Transverse colon (tissue), 4 donors: ENCODE measurements at places on chromosomes 1 and 21.

GRCh38 chr1:67441739-67442281 lies 11.6 kb upstream of the SERBP1 start:
- DNase-seq: no peak

DNA sequence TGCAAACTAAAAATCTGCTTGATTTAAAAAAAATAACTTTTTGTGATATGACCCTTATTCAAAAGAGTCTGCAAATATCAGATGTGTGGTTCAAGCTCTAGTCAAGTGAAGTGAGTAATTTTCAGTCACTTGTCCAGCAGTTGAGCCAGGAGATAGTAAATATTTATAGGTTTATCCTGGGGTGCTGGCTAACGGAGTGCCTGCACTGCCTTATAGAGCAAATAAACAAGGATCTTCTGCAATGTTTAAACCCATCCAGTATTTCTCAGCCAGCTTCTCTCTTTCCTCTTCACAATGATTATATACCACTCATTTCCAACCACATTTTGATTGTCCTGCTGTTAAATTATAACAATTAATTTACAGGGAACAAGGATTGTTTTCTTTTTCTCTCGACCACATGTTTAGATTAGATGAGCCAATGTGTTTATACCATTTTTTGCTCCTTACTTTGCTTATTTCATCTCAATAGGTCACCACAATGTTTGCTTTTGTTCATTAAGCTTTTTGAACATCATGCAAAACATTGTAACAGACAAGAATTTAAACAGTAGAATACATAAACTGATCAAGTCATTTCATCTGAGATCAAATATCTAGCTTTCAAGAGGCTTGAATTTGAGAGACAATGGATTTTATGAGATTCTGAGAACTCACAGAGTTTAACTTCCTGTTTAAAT lies 60.3 kb upstream of the GREM2 start:
- DNase-seq: no peak

GRCh38 chr1:181504399-181504842 lies 21.1 kb downstream of the CACNA1E start:
- DNase-seq: no peak

GRCh38 chr1:166379447-166379846 lies 212.6 kb upstream of the FAM78B start:
- no peak for DNase-seq

DNA sequence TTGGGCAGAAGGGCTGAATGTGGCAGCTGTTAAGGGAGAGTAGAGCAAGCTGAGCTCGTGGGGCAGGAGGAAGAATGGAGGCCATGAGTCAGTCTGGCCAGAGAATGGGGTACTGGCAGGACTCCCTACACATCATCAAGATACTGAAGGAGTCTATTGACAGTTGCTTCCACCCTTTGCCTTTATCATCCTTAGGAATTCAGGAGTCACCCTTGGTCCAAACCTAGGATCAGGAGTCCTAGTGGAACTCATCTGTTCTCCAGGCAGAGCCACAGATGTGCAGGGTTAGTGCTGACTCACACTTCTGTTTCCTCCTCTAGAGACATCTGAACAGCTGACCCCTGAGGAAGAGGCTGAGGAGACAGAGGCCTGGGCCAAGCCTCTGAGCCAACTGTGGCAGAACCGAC lies 18.7 kb upstream of the ST3GAL3 start:
- DNase-seq: no peak

GRCh38 chr1:59199719-59200376 lies 97.0 kb upstream of the FGGY start:
- no peak for DNase-seq

DNA sequence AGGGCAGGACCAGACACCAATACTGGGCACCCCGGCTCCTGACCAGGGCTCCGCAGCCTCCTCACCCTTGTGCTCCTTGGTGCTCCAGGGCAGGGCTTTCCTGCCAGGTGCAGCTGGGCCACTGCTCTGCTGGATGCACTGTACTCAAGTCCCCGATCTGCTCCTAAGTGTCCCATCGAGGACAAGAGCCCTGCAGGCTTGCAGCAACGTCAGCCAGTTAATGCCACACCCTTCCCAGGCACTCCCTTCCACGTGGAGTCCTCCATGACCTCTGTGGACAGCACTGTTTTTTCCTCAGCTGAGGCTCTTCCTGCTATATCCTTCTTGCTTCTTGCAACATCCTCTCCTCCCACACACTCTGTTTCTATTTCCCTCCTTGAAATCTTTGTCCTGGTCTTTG lies 94.0 kb upstream of the NGF start:
- DNase-seq: no peak

DNA sequence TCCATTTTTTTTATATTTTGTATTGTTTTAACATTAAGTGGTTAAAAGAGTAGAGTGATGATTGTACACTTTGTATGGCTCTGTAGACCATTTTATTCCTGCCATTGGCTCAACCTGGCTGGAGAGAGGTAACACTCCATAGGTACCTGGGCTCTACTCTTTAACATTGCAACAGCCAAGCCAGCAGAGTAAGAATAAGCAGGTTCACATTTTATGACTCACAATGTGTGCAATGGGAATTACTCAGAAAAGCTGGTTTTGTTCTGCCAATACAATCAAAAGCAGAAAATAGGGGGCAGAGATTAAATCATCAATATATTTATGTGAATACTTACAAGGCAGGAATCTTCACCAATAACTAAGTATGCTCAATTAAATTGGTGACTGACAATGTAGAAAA lies 1324.0 kb downstream of the AMY1C start:
- DNase-seq: no peak

DNA sequence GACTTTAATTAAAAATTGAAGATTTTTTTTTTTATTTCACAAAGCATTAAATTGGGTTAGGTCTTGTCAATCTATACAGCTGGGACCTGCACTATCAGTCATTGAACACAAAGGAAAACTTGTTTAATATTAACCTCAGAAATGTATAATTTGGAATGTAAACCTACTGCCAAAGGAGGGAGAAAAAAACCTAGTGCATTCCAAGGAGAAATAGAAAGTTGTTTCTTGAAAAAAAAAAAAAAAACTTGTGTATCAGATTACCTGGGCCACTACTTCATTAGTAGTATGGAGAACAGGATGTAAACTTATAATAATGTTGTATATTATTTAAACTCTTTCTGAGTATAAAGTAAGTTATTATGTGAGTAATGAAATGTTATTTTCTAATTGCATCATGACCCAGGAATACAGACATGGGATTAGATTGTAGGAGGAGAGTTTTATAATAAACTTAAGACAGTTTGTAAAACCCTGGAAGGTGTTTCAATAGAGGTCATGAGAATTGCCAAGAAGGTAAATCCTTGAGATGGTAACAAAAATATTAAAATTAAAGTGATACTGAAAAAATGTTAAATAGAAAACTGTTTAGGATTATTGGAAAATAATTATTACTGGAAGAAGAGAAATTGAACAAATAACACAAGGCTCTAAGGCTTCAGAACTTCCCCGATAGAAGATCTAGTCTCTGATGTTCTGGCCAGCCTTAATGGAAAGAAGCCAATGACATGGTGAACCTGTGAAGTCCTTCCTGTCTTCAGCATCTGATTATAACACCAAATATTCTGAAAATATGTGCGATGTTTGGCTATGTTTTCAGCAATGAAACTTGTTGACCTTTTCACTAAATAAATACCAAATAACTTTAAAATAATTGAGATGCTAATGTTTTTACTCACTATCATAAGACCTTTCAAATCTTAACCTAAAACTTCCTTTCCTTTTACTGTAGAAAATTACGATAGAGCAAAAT lies 412.8 kb upstream of the LYPLAL1 start:
- DNase-seq: no peak

DNA sequence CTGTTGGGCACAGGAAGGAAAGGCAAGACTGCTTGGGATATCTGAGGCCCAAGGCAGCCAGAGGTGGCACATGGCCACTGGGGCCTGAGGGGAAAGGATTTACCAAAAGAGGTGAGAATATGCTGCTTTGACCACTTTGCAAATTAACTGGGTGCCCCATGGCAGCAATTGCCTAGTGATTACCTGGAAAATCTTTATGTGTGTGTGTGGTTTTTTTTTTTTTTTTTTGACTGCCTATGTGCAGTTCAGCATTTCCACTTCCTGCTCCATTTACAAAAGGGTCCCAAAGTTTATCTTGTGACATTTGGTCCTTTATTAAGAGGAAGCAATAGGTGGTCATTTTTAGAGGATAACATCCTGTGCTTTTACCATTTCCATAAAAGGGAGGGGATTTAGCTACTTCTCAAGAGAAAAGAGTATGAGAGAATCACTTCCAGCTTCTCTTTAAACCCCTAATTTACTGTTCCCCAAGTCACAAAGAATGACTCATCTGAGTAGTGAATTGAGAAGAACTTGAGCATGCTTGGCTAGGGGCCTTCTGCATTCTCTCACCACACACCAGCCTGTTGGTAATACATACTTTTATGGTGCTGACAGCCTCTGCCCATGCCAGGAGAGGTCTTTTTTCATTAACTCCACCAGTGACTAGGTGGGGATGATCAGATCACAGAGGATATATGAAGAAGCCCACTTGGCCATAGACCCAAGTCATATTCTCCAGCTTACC lies 52.1 kb downstream of the SYDE2 start:
- no peak for DNase-seq

- DNase-seq: no peak
These were observed 23.4 kb downstream of the OLFML3 start for GRCh38 chr1:114002492-114003239.

GRCh38 chr1:228211531-228212414 lies 3.9 kb downstream of the OBSCN start:
- DNase-seq: no peak

DNA sequence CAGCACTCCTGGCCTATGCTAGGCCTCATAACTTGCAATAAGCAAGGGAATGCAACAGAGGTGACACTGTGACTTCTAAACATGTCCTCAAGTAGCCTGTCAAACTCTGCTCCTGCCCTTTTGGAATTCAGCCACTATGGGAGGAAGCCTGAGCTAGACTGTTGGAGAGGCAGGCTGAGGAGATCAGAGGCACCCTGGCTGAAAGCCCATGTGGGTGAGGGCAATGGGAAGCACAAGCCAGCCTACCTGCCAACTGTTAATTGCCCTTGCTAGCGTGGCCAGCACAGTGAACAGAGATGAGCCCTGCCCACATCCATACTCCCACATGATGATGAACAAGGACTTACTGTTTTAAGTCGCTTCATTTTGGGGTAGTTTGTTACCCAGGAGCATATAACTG lies 17.7 kb downstream of the GNB1 start:
- peak; percentile 77 for DNase-seq

- DNase-seq: no peak
These were observed 63.6 kb downstream of the NEK7 start for GRCh38 chr1:198220428-198220827.

- no peak for DNase-seq
These were observed 99.4 kb upstream of the SLC2A1 start for GRCh38 chr1:43058056-43058455.

- no peak for DNase-seq
These were observed 138.5 kb downstream of the CLIC6 start for GRCh38 chr21:34807146-34807880.

- no peak for DNase-seq
These were observed 56.4 kb downstream of the COL18A1 start for GRCh38 chr21:45461369-45461750.

GRCh38 chr21:17903029-17903806 lies 84.1 kb upstream of the C21orf91 start:
- DNase-seq: no peak

- DNase-seq: no peak
These were observed 47.7 kb upstream of the C8B start for GRCh38 chr1:57013522-57013921.
